Activated CD4-positive, CD25-positive, alpha-beta regulatory T cell treated with anti-CD3 and anti-CD28 coated beads, Interleukin-2, amount 50 U/mL, for 24 hours (primary cell): ENCODE measurements at places on chromosomes 5 and 9.

DNA sequence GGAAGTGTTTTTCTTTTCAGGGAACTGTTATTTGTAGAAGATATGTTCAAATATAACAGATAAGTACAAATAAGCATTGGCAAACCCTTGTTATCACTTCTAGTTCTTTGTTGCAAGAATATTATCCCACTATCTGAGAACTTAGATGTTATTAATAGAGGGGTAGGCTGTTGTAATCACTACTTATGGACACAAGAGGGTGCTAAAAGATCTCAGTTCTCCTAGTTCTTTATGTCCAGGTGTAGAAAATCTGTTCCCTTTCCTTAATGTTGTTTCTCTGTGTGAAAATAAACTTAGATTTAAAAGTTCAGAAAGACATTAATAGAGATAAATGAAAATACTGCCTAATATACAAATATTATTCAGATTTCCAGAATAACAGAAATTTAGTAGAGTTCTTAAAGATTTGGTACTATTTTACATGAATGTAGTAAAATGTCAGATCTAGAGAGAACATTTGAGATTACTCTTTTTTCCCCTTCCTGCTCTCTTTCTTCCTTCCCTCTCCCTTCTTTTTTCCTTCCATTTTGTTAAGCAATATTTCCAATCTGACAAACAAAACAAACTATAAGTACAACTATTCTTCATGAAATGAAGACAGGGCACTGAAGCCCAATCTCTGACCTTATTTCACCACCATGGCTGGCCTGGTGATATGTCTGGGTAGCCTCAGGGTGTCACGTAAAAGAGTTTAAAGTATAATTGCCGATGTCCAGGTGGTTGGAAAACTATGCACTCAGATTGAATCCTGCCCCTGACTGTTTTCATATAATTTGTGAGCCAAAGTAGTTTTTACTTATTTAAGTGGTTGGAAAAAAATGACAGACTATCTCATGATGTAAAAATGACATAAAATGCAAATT, 43.6 kb upstream of the C5orf46 start:
- ATAC-seq: no peak

GRCh38 chr5:125607018-125607417, 816.2 kb upstream of the GRAMD2B start:
- ATAC-seq: no peak

- no peak for ATAC-seq
Measured at GRCh38 chr9:83317244-83317643, 221.0 kb downstream of the FRMD3 start.

- no peak for ATAC-seq
Measured at GRCh38 chr5:30030101-30030500, 1163.4 kb upstream of the CDH6 start.

- no peak for ATAC-seq
Measured at GRCh38 chr5:27854243-27854852, 816.0 kb upstream of the CDH9 start.
